ENCODE measurements at places on chromosomes 12 and 14. TPM values are rescaled to one million over a fixed set of nuclear protein-coding genes. Genes with fewer than 3 reads are reported as not detected.

CAPZA3 gene
- not detected for total RNA-seq

MDGA2 gene
- total RNA-seq, result 0.37 TPM

SLC22A17 gene
- total RNA-seq, result 30.6 TPM

IFNG-AS1 gene
- total RNA-seq, result 0.24 TPM

PTGER2 gene
- total RNA-seq, result 7.4 TPM

CLEC1B gene
- not detected for total RNA-seq

AQP6 gene
- total RNA-seq, result not detected

MYH7 gene
- not detected for total RNA-seq

HHIPL1 gene
- 10.9 TPM for total RNA-seq

- DNase-seq, result no peak
These were observed 69.8 kb upstream of the IFNG-AS1 start for GRCh38 chr12:67919406-67919805.

- DNase-seq, result no peak
These were observed 332.5 kb downstream of the DIO2 start for GRCh38 chr14:79878785-79879184.

DNA sequence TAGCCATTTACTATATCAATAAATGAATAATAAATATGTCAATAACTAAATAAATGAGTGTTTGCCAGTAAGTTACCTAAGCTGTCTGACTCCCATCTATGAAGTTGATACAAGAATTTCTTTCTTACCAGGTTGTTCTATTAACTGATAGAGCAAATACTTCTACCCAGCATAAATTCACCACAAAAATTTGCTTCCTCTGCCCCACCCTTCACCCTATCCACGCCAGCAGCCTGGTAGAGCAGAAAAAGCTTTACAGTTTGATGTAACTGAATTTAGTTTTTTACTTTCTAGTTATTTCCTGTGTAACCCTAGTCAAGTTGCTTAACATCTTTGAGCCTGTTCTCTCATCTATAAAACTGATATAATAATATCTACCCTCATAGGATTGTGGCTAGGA, 94.9 kb upstream of the SLC16A7 start:
- no peak for DNase-seq

- DNase-seq, result peak; percentile 28
These were observed 19.9 kb upstream of the CTDSP2 start for GRCh38 chr12:57866308-57867019.

GRCh38 chr12:49537752-49538509, 899 bp upstream of the KCNH3 start:
- DNase-seq, result peak; percentile 81

GRCh38 chr14:44404036-44404435, 103.0 kb downstream of the FSCB start:
- DNase-seq, result no peak

DNA sequence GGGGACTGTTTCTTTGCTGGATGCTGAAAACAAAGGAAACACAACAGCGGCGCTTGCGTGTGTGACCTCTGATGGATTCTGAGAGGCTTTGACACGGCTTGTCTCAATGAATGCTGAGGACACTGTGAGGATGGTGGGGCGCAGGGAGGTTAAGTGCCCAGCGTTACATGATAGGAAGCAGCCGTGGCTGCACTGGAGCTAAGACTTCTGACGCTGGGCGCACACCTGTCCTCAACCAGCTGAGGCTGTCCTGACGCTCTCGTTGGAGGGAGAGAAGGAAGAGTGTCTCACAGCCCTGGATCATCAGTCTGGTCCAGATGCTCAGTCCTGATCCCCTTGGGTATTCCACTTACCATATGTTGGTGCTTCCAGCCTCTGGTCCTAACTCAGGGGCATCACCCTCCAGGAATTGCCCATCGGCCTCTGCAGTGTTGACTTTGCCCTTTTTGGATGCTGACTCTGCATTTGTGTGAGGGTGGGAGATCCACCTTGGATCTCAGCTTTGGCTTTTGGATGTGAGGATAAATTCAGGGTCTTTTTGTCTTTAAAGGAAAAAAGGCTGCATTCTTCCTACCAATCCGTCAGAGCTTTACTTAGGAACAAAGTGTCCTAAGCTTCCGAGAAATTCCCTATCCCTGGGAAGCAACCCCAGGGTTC, 125.2 kb downstream of the ZNF664 start:
- peak; percentile 37 for DNase-seq

DNA sequence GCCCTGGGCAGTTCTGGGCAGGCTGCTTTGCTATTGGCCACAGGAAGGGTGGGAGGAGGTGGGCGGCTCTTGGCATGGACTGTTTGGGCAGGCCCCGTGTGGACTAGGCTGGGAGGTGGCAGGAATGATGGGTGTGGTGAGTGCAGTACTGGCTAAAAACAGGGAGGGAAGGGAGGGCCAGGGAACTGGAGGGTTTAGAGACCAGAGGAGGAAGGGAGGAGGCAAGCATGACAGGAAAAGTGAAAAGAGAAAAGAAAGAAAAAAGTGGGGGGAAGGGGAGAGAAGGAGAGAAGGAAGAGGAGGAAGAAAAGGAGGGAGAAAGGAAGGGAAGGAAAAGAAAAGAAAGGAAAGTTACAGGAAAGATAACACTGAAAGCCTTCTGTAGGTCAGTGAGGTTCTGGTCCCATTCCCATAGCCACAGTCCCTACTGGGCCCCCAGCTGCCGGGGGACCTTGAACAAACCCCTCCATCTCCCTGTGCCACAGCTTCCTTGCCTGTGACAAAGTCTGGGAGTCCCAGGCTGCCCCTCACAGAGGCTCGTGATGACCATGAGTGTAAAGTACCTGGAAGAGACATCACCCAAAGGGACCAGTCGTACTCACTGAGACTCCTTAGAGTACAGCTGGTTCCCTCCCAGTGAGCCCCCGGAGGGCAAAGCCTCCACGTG, 1.1 kb upstream of the C14orf132 start:
- DNase-seq, result no peak

GRCh38 chr12:31820832-31821231, 92.0 kb upstream of the AMN1 start:
- DNase-seq, result no peak

DNA sequence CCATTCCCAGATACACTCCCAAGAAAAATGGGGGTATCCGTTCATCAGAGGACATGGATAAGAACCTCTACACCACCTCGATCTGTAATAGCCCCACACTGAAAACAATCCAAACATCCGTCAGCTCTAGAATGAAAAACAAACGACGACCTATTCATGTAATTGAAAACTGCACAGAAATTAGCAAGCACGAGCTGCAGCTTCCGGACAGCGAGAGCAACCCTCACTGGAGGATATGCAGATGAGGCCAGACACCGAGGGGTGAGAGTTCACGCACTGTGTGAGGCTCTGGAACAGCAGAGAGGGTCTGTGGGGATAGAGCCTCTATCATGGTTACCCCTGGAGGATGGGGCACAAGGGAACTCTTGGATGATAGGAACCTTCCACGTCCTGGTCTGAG, 143.9 kb upstream of the NCOR2 start:
- DNase-seq, result no peak

DNA sequence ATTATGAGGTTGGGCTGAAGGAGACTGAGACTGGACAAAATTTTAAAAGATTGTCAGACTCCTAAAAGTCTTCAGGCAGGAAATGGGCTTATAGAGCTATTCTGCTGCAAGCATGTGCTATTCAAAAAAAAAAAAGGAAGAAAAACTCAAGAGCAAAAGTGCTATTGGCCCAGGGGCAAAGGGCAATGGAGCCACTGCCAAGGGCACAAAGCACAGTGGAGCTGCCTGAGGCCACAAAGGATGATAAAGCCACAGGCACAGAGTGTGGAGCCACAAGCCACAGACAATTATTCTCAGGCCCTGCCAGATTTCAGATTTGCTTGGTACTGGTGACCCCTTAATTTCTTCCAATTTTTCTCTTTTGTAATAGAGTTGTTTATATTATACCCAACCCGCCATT, 29.6 kb upstream of the GRIN2B start:
- DNase-seq, result no peak

DNA sequence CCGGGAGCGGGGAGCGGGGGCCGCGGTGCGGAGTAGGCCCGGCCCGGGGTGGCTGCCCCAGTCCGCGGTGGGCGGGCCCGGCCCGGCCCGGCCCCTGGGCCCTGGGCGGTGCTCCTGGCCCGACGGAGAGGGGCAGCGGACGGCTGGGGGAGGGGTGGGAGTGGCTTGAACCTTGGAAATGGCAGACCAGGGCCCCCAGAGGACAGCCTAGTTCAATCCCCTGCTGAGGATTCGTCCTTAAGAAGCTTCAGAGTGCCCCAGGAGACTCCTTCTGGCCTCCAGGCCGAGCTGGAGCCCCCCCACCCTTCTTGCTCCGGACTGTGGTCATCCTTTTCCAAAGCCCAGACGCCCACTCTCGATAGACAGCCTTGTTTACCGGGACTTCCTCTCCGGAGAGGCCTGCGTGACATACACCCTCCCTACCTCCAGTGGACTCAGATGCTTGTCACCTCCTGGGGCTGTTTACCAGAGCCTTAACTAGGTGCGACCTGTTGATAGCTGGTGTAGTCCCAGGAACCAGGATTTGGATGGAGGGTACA, 458 bp downstream of the KHNYN start:
- peak; percentile 95 for DNase-seq

DNA sequence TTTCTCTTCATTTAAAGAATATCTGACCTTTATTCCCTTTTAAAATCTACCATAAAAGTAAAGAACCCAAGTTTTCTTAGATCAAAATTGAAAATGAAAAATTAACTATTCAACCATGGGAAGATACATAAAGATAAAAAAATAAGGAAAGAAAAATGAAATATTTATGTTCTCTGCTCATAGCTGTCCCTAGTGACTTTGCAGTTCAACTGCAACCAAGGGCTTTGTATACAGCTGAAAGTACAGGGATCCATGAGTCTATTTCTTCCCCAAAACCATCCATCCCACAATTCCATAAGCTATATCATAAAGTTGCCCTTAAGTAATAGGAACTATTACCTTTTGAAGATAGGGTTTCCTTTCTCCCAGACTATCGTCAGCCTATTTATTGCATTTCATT, 113.1 kb downstream of the ITPR2 start:
- no peak for DNase-seq

GRCh38 chr14:69107407-69108003, 45.4 kb downstream of the DCAF5 start:
- DNase-seq, result no peak

- no peak for DNase-seq
These were observed 120.7 kb downstream of the HECTD4 start for GRCh38 chr12:112261559-112261958.

- DNase-seq, result no peak
These were observed 19.3 kb downstream of the CPNE8 start for GRCh38 chr12:38886064-38886463.

GRCh38 chr12:47950856-47951468, 12.4 kb upstream of the TMEM106C start:
- DNase-seq, result no peak

GRCh38 chr12:64625243-64626077, 15.2 kb downstream of the RASSF3 start:
- peak; percentile 88 for DNase-seq

GRCh38 chr12:108801736-108802100, 55.7 kb downstream of the SSH1 start:
- peak; percentile 83 for DNase-seq

GRCh38 chr12:101552277-101552676, 42.5 kb upstream of the MYBPC1 start:
- no peak for DNase-seq

DNA sequence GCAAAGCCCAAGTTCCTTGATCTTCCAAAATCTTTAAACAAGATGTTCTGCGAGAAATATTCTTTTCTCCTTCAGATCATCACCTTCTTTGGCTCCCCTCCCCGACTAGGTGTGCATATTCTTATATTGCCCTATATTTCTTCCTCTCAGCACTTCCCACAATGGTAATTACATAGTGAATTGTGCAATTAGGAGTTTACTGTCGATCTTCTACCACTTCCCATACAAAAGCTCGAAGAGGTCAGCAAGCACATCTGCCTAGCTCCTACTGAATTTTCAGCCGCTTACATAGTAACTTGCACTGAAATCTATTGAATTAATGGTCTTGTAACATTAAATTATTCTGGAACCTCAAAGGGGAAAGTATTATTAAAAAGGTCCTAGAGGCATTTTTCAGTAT, 16.7 kb downstream of the OSBPL8 start:
- no peak for DNase-seq

GRCh38 chr14:71942904-71943694, 10.9 kb downstream of the RGS6 start:
- no peak for DNase-seq

- no peak for DNase-seq
These were observed 136.8 kb downstream of the IGF1 start for GRCh38 chr12:102343361-102344121.

GRCh38 chr12:105214148-105214547, 21.8 kb downstream of the APPL2 start:
- DNase-seq, result no peak

DNA sequence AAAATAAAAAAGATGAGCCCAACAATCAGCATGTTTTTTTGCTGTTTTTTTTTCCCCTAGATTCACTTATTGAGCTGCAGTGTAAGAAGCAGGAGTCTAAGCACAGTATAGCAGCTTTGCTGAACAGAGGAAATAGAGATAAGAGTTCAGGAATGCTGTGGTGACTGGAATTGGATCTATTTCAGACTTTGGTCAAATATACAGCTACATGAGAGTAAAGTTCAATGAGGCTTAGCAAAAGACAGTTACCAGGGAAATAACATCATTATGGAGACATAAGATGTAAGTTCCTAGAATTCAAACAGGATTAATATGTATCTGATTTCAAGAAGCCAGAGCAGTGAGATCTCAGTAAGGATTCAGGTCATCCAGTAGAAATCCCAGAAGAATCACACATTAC, 613.0 kb downstream of the RPS29 start:
- DNase-seq, result no peak

DNA sequence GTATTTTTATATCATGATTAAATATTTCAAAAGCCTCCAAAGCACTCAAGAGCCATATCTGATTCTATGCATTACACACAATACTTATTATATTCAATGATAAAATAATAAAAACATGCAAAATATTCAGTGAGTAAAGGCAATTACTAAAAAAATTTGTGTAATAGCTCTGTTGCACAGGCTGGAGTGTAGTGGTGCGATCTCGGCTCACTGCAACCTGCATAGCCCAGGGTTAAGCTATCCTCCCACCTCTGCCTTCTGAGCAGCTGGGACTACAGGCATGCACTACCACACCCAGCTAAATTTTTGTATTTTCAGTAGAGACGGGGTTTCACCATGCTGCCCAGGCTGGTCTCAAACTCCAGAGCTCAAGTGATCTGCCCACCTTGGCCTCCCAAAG, 45.4 kb downstream of the SBNO1 start:
- no peak for DNase-seq

- no peak for DNase-seq
These were observed 4.7 kb downstream of the VSIG10 start for GRCh38 chr12:118098911-118099671.

Data from posterior vena cava (tissue), 2 donors.